ENCODE measurements at places on chromosomes 7 and 10.
A peak's percentile ranks its signal among the peaks of the same experiment; 100 is the strongest.

GRCh38 chr7:134562136-134562535 lies 13.2 kb downstream of the AKR1B15 start:
- DNase-seq, result peak; percentile 14

DNA sequence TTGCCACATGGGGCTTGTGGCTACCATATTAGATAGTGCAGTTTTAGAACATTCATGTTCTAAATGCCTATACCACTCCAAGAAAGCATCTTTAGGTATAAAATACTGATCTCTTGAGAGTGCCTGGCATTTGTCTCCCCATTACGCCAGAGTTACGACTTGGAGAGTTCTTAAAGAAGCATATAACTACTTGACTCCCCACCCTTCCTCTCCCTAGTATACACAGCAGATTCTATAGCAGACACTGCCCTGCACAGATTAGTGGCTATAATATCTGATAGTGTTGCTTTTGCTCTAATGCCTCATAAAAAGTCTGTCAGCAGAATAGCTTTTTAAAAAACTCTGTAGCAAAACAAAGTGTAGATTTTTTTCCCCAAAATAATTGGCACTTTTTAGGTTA lies 90.8 kb downstream of the ZMYND11 start:
- no peak for DNase-seq

DNA sequence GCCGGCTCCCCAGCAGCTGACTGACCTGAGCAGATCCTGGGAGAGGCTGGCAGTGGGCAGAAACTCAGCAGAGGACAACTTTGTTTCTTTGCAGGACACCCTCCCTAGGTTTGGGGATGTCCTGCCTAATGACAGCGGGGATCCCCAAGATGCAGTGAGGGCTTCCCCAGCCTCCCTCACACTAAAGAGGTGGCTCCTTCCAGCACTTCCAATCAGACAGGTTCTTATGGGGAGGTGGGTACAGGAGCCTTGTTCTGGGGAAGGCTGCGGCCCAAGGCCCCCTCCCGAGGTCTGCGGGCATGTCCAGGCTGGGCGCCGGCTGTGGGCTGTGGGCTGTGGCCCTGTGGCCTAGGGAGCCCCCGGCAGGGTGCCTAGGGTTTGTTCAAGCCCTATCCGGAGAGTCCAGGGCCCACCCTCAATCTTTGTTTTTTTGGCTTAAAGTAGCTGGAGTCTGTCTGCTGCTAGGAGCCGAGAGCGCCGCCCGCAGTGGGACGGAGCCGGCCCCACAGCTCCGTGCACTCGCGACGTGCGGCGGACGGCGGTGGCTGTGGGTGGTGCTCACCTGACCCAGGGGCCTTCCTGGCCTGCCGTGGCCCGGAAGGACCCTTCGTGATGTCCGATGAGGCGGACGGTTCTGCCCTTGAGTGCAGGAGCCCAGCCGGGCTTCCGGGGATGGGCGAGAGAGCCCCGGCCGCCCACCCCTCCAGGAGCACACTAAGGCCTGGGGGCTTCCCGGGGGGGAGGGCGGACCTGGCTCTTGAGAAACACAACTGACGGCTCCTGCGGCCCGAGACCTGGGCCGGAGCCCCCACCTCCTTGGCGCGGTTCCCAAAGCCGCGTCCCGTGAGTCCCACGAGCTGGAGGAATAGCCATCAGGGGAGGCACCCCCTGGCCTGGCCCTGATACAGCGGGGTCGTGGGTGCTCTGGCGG lies 57.2 kb downstream of the PDGFA start:
- DNase-seq, result no peak

- DNase-seq, result no peak
These were observed 166.3 kb upstream of the RNF32 start for GRCh38 chr7:156474241-156474743.

DNA sequence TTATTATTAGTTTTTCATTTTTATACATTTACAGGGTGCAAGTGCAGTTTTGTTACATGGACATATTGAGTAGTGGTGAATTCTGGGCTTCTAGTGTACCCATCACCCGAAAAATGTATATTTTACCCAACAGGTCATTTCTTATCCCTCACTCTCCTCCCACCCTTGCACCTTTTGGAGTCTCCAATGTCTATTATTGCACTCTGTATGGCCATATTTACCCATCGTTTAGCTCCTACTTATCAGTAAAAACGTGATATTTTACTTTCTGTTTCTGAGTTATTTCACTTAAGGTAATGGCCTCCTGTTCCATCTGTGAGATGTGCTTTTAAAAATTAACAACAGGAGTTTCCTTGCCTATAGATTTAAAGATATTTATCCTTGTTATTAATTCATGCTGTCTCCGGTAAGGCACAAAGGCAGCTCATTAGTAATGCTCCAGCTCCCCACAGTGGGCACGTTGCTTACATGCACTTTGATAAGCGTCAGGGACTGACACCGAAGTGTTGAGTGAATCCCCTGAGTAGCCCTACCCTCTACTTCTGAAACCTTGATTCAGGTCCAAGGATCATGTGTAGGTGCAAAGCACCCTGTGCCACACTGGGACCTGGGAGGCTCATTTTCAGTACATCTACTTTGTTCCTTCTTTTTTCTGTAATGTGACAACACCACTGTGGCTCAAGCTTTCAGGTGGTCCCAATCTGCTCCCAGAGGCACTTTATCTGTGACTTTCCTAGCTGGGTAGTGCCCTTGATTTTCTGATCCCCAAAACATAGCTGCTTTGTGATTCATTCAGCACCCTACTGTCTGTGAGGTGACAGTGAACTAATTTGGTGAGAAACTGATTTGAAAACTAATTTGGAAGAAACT lies 27.3 kb downstream of the HYAL4 start:
- peak; percentile 81 for DNase-seq
